ENCODE measurements at places on chromosomes 2 and 18.

DNA sequence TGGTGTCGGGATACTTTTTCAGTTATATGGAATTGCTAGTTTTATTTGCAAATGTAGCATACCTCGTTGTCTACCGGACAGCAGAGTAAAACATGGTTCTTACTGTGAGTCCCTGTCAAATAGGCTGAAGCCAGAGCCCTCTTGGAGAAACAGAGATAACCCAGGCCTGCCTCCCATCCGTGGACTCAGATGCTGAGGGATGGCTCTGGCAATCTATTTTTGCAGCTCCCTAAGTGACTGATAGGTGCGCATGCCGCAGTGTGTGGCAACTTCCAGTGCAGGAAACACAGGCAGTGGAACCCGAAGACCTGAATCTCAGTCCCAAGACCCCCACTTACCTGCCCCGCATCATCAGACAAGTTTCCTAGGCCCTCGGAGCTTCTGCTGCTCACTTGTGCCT lies 33.6 kb downstream of the STEAP3 start:
- no peak for DNase-seq

GRCh38 chr2:47062681-47063537 lies 92.2 kb downstream of the STPG4 start:
- DNase-seq = no peak

- no peak for DNase-seq
These were observed 19.2 kb downstream of the ATP6V1B1 start for GRCh38 chr2:70954886-70955285.

DNA sequence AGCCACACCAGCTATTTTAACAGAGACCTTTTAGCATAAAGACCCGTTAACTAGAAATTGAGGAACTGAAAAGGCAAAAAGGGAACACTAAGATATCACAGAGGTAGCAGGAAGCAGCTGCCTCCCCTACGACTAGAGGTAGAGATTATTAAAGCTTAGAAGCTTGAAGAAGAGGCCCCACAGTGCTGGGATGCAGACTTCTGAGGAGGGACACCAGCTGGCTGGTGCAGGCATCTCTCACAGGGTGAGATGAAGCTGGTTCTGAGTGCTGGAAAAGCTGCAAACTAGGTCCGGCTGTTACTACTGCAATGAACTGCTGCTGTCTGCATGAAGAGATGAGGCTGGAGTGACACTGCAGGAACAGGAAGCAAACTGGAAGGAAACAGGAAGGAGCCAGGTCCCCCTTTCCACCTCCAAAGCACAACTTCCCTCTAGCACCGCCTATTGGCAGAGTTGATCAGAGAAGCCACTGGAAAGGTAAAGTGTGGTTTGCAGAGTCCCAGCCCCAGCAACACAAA lies 61.2 kb upstream of the MRPS9 start:
- no peak for DNase-seq

DNA sequence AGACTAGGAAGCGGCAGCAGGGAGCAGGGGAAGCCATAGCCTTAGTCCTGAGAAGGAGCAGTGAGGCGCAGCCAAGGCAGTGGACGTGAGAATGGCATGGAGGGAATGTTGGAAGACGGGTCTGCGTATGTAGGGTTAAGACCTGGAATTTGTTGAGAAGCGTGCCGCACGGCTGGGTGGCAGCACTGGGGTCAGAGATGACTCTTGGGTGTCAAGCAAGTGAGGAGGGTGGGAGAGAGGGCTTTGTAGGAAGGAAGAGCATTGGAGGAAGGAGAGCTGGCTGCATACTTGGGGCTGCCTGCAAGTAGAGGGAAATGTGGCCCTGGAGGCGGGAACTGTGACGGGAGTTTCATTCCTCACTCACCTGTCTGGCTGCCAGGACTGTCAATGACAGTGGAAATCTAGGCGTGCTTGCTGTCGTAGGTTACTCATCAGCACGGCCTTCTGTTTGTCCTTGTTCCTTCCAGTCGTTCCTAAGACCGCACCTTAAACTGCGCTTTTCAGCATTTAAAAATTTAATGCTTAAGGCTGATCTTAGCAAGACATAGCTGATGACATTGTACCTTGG lies 108.0 kb downstream of the ITGB1BP1 start:
- peak; percentile 78 for DNase-seq

GRCh38 chr18:74251297-74252038 lies 40.3 kb downstream of the CYB5A start:
- peak; percentile 85 for DNase-seq

DNA sequence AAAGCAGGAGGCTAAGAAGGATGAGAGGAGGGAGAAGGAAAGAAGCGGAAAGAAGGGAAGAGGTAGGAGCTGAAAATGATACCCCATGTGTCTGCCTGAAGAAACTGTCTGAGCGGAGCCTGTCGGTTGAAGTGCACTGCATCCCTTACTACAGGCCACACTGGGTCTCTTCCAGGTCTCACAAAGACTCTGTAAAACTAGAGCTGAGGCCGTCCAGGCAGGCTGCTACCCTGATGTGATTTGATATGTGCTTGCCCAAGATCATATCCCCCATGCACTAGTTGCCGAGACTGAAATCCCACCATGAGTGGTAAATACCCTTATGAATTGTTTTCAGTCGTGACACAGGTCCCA lies 134.4 kb downstream of the MAIP1 start:
- DNase-seq = no peak

- no peak for DNase-seq
These were observed 28.3 kb downstream of the GLI2 start for GRCh38 chr2:120763931-120764330.

GRCh38 chr2:48395658-48396057 lies 134.3 kb upstream of the STON1 start:
- no peak for DNase-seq

DNA sequence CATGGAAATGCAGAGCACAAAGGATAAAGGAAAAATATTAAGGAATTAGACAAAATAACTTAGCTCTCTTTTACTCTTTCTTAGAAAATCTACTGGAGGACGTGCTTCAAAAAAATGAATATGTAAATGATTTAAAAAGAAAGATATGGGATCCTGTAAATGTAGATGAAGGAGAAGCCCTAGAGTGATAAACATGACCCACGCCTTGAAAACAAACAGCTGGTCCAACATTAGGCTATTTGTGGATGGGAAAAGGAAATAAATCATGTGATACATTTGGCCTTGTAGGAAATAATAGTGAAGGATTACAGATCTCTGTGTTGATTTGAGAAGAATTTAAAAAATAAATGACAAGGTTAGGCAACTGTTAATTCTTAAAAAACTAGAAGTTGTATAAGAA lies 492.1 kb upstream of the SLC39A10 start:
- no peak for DNase-seq

GRCh38 chr2:28074137-28074536 lies 183.6 kb downstream of the BABAM2 start:
- no peak for DNase-seq

DNA sequence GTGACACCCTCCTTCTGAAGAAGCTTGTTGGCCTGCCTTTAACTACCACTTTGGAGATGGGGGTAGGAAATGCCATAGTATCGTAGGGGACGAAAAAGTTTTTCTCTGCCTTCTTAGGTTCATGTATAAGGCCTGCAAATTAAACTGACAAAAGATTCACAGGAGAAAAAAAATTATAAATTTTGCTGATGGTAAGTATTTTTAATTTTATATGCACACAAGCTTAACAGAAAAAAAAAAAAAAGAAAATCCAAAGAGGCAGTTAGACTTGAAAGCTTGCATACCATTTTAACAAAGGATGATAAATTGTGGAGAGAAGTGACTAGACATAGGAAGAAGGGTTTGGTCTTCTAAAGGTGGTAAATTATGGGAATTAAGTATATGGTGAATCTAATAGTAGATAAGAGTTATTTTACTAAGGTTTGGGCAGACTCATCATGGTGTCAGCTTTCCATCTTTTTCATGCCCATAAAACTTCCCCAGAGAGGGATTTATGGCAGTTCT lies 62.5 kb upstream of the B3GNT2 start:
- no peak for DNase-seq

DNA sequence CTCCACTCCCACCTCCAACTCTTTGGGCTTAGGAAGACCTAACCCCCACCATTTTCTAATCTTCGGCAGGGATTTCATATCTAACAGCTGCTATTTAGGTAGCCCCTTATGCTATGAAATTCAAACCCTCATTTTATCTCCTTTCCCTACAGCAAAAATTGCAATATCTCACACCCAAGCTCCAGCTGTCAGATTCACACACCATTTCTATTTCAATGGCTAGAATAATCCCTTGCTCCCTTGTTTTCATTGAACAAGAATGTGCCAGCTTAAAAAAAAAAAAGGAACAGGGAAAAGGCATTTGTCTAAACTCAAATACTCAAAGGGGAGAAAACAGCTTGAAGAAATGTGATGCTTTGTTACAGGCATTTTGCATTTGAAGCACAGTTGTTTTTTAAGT lies 850.6 kb upstream of the ACVR2A start:
- no peak for DNase-seq

GRCh38 chr18:67047334-67047733 lies 443.4 kb upstream of the CDH19 start:
- no peak for DNase-seq

DNA sequence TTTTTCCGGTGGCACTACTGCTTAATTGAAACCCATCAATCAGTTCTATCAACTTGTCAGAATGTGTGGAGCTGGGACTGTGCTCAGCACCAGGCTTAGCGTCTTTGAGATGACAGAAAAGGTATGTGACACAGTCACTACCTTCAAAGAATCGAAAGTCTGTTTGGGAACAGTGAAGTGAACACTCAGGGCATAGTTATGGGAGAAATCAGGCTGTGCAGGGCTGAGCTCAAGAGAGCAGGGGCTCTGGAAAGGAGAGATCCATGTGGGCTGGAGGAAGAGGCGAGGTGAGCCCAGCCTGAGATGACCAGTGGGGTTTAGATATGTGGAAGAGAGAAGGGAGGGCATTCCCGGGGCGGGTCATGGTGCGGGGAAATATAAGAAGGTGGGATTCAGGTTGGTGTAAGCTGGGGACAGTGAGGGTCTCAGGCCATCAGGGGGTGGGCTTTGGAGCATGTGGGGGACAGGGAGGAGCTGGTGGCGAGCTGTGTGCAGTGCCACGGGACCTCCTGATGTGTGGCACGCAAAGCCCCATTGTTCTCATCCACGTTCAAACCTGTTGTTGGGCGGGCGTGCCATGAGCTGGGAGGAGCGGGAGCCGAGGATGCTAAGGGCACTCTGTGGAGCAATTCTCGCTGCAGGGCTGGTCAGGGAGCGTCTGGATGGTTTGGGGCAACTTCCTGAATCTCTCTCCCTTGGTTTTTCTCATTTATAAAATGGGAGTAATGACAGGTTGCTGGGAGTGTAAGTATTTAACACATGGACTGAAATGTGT lies 72.5 kb downstream of the VAPA start:
- no peak for DNase-seq

- no peak for DNase-seq
These were observed 495 bp downstream of the TMEM169 start for GRCh38 chr2:216082117-216082711.

- DNase-seq = no peak
These were observed 260.0 kb upstream of the ID2 start for GRCh38 chr2:8421658-8422449.

DNA sequence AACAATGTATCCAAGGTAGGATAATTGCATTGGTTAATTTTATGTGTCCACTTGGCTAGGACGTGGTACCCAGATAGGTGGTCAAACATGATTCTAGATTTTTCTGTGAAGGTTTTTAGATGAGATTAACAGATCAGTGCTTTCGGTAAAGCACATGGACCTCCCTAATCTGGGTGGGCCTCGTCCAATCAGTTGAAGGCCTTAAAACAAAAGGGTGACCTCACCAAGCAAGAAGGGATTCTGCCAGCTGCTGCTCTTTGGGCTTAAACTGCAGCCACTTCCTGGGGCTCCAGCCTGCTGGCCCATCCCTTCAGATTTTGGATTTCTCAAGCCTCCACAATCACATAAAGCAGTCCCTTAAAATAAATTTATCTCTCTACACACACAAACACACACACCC lies 226.1 kb upstream of the TPO start:
- DNase-seq = no peak

All from renal cortical epithelial cell (primary cell).